T-helper 17 cell (primary cell): ENCODE measurements at places on chromosomes 4 and X. TPM values are rescaled to one million over a fixed set of nuclear protein-coding genes. Genes with fewer than 3 reads are reported as not detected.

DNA sequence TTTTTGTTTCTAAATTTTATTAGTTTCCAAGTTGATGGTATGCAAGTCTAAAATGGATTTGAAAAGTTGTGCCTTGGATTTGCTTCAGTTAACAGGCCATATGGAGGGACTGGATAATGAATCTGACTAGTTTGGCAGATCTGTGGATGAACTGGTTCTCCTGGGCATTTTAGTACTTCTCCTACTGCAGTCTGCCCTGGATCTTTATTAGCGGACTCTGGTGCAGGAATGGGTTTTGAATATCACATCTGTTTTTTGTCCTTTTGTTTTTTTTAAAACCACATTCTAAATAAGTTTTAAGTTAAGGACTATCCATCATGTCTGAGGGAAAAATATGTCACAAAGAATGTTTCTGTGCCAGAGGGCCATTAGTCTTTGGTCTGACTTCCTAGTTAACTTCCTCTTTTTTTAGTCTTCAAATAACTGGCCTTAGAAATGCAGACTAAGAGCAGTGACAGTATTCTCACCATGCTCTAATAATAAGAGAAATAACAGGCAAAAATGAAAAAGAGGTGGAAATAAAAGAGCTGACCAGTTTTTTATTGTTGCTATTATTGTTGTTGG is 13.9 kb upstream of the DCK start:
- DNase-seq: no peak

DNA sequence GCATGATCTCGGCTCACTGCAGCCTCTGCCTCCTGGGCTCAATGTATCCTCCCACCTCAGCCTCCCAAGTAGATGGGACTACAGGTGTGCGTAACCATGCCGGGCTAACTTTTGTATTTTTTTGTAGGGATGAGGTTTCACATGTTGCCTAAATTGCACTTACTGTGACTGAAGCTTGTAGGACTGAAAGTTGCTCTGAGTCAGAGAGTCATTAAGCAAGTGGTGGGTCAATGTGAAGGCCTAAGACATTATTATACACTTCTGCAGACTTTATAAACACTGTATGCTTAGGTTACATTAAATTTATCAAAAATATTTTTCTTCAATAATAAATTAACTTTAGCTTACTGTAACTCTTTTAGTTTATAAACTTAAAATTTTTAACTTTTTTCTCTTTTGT is 170.2 kb downstream of the FAT4 start:
- DNase-seq: no peak

- DNase-seq: no peak
Measured at GRCh38 chr4:169079942-169080827, 70.1 kb upstream of the CBR4 start.

- no peak for DNase-seq
Measured at GRCh38 chrX:107704181-107704580, 71.4 kb downstream of the TSC22D3 start.

The TFDP3 gene
- not detected for total RNA-seq

The DNAAF6 gene
- total RNA-seq: not detected

The FOXR2 gene
- total RNA-seq: not detected

The NAP1L2 gene
- total RNA-seq: 5.4 TPM
